Gastrocnemius medialis (tissue), 4 donors: ENCODE measurements at places on chromosomes 2 and 18. TPM values are rescaled to one million over a fixed set of nuclear protein-coding genes. Genes with fewer than 3 reads are reported as not detected.

Gene CD8B2
- total RNA-seq: not detected

DNA sequence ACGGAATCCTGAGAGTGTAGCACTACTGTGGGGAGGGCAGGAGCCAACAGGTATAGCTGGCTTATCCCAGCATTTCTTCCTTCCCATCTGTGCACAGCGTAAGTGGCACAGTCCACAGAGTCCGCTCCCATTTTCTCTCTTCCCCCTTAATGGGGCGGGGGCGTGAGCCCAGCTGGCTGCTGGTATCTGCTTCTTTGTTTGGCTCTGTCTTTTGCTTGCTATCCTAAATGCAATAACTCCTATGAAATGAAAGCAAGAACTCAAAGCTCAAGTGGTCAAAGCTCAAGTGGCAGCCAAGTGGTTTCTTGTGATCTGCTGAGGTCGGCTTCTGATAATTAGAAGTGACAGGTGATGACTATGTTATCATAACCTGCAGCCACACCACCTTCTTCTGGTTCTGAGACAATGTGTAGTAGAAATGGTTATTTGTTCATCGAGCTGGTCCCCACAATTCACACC lies 192.7 kb downstream of the PLCL1 start:
- H3K4me3 ChIP-seq: no peak overlapping the region
- no peak for DNase-seq
- no peaks in the 10 kb centered on the region for H3K4me1 ChIP-seq
- H3K27ac ChIP-seq: no peak overlapping the region
- no peaks in the 10 kb centered on the region for H3K36me3 ChIP-seq

Gene CMPK2
- total RNA-seq: 2.1 TPM

DNA sequence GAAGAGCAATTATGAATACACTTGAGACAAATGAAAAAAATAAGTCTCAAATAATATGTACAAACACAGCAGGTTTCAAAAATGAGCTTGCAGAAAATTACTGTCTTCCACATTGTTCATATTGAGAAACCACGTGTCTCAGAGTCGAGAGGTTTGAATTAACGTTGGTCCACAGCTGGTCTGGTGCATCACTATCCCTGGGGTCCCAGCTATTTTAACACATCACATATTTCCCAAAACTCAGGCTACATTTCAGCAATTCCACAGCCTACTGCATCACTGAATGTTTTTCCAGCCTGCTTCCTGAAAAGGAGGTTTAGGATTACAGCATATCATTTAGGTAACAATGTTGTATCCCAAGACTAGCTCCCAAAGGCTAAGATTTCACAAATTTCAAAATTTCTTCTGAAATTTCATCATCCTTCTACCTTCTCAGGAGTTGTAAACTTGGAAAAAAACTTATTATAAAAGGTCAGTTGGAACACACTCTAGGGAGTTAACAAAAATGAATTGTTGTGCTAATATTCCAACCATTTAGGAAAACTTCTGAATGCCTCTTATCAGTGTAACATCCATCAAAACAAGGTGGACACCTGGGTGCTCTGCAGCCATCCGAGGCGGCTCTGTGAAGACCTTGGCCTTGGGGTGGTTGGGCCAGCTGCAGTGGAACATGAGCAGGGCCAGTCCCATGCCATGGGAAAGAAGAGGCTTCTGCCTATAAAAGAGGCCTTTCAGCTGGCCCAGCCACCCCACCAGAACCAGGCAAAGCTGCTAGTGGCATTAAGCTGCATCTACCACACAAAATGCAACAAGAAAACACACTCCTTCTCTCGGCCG lies 198.1 kb upstream of the RBBP8 start:
- H3K27me3 ChIP-seq: no peaks in the 10 kb centered on the region
- H3K36me3 ChIP-seq: no peaks in the 10 kb centered on the region

DNA sequence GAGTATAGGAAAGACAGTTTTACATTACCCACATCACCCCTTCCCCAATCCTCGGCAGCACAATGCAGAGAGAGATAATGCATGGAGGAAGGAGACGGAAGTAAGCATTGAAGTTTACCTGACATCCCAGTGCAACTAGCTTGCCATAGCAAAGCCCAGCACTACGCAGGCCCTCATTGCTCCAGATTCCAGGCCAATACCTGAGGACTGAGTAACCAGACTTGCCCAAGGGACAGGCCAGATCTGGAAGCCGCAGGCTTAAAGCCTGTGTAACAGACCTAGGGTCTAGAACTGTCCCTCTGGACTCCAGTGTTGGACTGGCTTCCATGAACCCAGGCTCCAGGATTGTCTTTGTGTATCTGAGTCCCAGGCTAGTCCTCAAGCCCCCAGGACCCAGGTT lies 17.6 kb downstream of the SERPINB4 start:
- no peaks in the 10 kb centered on the region for H3K4me1 ChIP-seq
- H3K27me3 ChIP-seq: no peaks in the 10 kb centered on the region
- no peak for DNase-seq
- no peaks in the 10 kb centered on the region for H3K36me3 ChIP-seq

GRCh38 chr2:128754246-128754724 lies 435.6 kb upstream of the HS6ST1 start:
- no peak overlapping the region for H3K4me3 ChIP-seq
- no peak for DNase-seq
- no peak overlapping the region for H3K27ac ChIP-seq
- no peaks in the 10 kb centered on the region for H3K36me3 ChIP-seq
- no peaks in the 10 kb centered on the region for H3K4me1 ChIP-seq
